ENCODE measurements at places on chromosomes 5 and 9.

GRCh38 chr5:124906339-124907097 lies 160.1 kb upstream of the ZNF608 start:
- DNase-seq, result no peak

- no peak for DNase-seq
Measured at GRCh38 chr5:111063709-111064322, 7.7 kb upstream of the TSLP start.

DNA sequence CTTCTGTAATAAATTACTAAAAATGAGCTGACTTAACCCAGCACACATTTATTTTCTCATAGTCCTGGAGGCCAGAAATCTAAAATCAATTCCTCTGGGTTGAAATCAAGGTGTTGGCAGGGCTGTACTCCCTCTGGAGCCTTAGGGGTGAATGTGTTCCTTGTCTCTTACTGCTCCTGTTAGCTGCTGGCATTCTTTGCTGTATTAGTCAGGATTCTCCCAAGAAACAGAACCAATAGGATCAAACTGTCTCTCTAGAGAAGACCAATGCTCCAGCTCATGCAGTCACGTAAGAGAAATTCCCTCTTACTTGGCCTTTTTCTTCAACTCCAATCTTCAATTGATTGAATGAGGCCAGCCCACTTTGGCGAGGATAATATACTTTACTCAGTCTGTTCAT lies 15.3 kb upstream of the CD180 start:
- no peak for DNase-seq

DNA sequence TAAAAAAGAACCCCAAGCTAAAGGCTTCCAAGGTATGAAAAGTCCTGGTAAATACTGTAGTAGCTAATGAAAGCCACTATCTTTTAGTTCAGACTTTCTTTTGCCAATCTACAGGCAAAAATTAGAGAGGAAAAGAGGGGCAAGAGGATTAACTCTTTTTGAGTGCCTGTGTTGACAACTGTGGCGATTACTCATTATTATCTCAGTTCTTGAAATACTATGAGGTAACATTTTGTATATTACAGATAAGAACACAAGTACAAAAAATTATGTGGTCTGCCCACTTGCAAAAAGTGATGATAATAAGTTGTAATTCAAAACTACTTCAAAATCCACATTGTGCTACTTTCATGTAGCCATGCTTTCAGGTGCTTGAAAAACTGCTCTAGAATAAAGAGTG lies 144.0 kb downstream of the DTWD2 start:
- DNase-seq, result no peak

DNA sequence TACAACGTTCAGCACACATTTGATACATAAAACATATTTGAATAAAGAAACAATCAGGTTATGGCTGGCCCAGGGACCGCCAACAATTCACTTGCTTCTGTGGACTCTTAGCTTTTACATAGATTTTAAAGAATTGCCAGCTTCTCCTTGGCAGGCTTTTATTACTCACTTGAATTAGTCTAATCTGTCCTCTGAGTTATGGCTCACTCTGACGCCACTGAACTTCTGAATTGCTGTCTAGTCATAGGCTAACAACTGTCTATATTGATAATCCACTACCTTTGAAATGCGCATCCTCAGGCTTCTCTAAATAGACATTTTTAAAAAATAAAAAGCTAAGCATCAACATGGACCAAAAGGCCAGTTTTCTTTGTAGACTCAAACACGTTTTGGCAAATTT lies 317.4 kb upstream of the SGCD start:
- no peak for DNase-seq

- no peak for DNase-seq
Measured at GRCh38 chr9:109012009-109012875, 1.1 kb downstream of the CTNNAL1 start.

DNA sequence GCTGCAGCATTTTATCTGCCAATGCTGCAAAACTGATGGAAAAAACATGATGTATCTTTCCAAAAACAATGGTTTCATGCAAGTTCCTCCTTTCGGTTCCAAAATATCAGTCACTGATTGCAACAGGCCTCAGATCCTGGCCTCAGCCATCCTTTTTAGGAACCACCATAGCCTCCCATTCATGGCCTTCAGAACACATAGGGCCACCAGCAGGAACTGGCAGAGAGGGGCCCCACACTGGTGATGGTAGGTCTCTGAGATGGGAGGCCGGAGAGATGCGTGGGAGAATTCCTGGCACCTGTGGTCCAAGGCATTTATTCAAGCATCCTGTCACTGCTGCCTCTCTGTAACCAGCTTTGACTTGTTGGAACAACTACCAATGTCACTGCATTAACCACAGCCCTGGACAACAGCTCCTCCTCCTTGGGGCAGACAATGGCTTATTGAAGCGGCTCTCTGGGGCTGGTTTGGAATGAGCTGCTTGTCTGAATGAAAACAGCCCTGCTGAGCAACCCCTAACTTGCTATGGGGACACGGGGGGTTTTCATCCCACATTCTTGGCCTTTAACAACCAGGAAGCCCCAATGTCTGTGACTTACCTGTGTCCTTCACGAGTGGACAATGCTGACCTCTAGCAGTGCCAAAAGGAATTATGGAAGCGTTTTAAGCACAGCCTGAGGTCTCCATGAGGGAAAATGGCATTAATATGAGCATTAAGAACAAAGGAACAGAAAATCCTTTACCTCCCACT lies 108.1 kb downstream of the LHFPL2 start:
- no peak for DNase-seq

DNA sequence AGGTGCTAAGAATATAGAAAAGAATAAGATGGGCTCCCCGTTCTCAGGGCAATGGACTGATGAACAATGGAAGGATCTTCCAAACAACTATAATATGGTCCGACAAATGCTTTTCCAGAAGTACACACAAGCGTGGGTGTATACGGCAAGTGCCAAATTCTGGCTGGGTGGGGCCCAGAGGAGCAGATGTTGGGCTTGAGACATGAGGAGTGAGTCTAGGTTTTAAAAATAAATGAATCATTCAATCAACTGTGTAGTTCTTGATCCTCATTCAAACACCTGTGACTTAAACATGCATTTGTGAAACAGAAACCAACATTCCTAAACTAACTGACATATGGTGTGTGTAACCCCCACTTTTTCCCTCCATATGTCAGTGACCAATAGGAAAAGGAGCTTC lies 47.9 kb downstream of the MFAP3 start:
- DNase-seq, result no peak

DNA sequence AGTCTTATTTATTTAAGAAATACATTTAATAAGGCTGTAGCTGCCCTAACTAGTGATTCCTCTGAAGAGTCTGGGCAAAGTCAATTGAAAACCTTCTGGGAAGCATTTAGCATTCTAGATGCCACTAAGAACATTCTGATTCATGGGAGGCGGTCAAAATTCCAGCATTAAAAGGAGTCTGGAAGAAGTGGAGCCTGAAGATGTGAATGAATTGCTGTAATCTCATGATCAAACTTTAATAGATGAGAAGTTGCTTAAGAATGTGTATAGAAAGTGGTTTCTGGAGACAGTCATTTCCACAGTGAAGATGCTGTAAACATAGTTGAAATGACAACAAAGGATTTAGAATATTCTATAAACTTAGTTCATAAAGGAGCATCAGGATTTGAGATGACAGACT lies 61.4 kb downstream of the WDR41 start:
- no peak for DNase-seq

GRCh38 chr5:34841816-34842215 lies 2.9 kb downstream of the TTC23L start:
- no peak for DNase-seq

- DNase-seq, result no peak
Measured at GRCh38 chr9:113895526-113895925, 19.4 kb downstream of the ZNF618 start.

- DNase-seq, result no peak
Measured at GRCh38 chr5:139131465-139131864, 66.7 kb downstream of the SIL1 start.

- no peak for DNase-seq
Measured at GRCh38 chr5:51908215-51908614, 525.0 kb downstream of the ISL1 start.

DNA sequence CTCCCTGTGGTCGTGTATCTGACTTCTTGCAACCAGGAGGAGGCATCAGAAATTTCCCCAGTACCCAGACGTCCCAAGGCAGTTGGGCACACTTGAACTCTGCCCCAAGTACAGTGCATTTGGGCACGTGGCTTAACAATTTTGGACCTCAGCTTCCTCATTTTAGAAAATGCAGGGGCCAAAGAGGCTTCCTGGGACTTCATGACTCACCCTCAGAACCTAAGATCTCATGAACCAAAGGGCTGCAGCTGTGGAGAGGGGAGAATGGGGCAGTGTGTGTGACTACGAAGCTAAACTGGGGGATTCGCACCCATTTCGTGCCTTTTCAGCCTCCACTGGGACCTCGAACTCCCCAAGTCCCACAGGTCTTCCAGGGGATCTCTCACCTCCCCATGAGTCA lies 59.2 kb downstream of the SYK start:
- DNase-seq, result no peak

DNA sequence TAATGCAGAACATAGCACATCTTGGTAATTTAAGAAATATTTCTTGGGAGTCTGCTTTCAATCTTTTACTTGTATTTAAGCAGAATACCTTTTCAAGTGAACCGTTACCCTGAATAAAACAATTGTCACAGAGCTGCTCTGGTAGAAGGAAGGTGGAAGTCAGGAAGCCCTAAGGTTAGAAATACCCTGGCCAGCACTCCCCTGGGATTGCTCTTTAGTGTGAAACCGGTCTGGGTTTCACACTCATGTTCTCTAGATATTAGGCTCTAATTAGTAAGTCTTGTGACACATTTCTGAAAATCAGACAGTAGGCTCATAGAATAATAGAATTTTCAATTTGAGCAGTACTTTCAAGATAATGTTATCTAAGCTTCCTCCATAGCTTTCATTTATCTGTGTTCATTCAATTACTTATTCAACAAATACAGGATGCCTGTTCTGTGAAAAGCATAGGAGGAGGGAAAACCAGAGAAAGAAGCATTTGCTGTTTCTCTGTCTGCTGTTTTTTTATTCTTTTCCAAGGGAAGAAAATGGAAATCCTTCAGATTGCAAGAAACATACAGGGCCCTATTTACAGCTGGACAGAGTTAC lies 825.5 kb downstream of the TLR4 start:
- DNase-seq, result no peak

- DNase-seq, result no peak
Measured at GRCh38 chr5:118981783-118982182, 6.6 kb downstream of the DTWD2 start.

Measured in esophagus squamous epithelium (tissue), 5 donors.